Dermis microvascular lymphatic vessel endothelial cell (primary cell): ENCODE measurements at places on chromosomes 12 and 14. TPM values are rescaled to one million over a fixed set of nuclear protein-coding genes. Genes with fewer than 3 reads are reported as not detected.

Gene ARHGEF25
- 0.77 and 1.6 TPM in 2 replicates for total RNA-seq

Gene IFNG-AS1
- total RNA-seq, result not detected in 2 replicates

Gene NAV3
- total RNA-seq, result 2.3 and 10.8 TPM in 2 replicates

Gene ZNF605
- 3.2 and 3.8 TPM in 2 replicates for total RNA-seq

Gene SPIC
- not detected in 2 replicates for total RNA-seq

Gene KLRK1
- total RNA-seq, result not detected in 2 replicates

Gene LRP1-AS
- total RNA-seq, result not detected in 2 replicates

Gene ESRRB
- not detected in 2 replicates for total RNA-seq

Gene TMEM132C
- total RNA-seq, result not detected in 2 replicates

Gene INSM2
- total RNA-seq, result not detected in 2 replicates

Gene RPL10L
- total RNA-seq, result not detected in 2 replicates

Gene HVCN1
- total RNA-seq, result 2.6 and 3.9 TPM in 2 replicates

Gene TNS2
- 16.7 and 26.7 TPM in 2 replicates for total RNA-seq

Gene MUCL1
- not detected in 2 replicates for total RNA-seq

Gene LUM
- total RNA-seq, result not detected in 2 replicates

Gene VDR
- total RNA-seq, result under 0.01 TPM in 2 replicates

Gene ANG
- 5.6 and 6.2 TPM in 2 replicates for total RNA-seq

Gene HOXC12
- total RNA-seq, result not detected in 2 replicates

Gene GPR84
- not detected in 2 replicates for total RNA-seq
